ENCODE measurements at places on chromosomes 11 and 22.

DNA sequence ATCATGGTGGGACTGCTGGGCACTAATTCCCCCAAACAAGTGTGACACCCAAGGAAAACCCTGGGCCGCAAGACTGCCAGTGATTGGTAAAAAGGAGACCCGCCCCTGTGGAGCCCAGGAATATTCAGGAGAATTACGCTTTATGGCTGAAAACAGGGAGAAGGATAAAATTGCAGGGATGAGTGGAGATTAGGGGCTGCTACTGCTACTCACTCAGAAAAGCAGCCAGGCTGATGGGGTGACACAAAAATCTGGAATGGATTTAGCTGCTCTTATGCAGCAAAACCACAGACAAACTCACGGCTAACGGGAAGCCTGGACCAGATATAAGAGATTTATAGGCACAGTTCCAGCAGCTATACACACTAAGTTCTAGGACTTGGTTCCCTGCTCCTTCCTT, 4.4 kb upstream of the FBXO3 start:
- DNase-seq, result no peak

DNA sequence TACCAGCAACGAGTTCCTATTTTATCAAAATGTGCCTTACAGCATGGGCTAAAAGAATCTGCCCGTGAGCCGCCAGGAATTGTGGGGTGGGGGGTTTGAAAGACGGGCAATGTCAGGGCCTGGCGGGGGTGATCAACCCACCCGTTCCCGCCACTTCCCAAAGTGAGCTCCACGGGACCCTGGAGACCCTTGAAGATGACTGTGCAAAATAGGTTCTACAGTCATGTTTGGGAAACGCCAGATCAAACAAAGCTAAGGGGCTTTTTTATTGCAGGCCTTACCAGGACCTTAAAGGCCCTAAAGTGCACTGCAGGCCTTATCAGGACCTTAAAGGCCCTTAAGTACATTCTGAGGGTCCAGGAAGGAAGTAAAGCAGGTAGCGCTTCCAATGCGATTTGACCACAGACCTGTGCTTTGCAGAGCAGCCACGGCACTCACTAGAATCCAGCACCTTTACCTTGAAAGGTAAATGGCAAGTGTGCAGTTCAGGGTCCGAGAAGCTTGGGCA, 404.1 kb downstream of the SHANK2 start:
- DNase-seq, result no peak

GRCh38 chr11:3861683-3862082, 6.2 kb downstream of the STIM1 start:
- no peak for DNase-seq

DNA sequence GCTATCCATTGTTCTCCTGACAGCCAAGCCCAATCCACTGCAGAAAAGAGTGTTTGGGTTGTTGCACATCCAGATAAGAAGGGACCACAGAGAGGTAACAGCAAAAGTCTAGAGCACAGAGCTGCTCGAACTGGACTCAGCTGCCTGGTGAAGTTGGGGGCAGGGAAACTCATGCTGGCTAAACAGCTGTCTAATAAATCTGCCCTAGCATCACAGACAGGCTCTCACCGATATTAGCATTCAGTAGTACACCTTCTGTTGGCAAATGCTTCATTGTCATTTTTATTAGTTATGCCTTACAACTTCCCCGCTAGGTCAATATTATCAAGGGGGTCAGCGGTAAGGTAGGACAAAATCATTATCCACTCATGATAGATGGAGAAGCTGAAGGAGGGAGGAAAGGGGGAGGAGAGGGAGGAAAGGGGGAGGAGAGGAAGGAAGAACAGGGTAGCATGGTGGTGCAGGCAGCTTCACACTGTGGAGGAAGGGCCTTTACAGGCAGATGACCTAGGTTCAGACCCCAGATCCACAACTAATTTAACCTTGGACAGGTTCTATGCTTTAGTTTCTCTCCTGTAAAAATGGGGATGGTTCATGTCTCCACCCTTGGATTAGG, 102.7 kb downstream of the LARGE1 start:
- no peak for DNase-seq

DNA sequence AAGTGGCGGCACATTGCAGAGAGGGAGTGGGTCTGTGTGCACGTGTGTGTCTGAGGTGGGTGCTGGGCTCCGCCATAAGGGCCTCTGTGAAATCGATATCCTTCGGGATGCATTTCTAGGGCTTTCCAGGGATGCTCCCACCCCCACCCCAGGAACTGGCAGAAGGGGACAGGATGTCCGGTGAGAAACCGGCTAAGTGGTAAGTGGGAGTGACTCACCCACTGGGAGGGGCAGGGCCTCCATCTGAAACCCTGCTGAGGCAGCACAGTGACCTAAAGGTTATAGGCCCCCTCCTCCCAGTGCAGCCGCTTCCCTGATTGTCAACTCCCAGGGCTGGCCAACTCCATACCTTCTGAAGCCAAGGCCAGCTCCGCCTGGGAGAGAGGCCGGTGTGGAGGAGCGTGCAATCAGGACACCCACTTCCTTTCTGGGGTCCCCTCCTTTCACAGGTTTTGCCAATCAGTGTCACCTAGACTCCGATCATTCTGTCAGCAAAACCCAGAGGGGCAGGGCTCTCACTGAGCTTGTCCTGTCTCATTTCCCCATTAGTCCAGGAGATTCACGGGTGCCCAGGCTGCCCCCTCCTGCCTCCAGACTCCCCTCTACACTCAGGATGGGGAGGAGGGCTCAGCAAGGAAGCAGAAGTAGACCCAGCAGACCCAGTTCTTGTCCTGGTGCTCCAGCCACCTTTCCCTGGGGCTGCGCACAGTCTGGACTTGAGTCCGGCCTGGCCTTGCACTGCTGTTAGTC, 44.5 kb downstream of the NECTIN1 start:
- no peak for DNase-seq

DNA sequence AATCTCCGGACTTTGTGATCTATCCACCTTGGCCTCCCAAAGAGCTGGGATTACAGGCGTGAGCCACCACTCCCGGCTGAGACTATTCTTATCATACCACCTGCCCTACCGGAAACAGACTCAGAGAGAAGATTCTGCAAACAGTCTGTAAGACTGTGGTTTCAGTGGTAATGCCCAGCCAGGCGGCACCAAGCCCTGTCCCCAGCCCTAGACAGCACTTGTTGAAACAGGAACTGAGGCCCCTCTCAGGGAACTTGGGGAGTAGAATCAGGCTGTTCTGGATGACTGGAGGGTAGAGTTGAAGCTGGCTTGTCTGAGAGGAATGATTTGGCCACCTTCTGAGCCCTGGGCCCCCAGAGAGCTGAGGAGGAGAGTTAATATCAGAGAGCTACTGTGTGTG, 1.3 kb upstream of the INSC start:
- DNase-seq, result peak; percentile 33

GRCh38 chr11:127496165-127496564, 495.6 kb upstream of the KIRREL3 start:
- DNase-seq, result no peak

- no peak for DNase-seq
Measured at GRCh38 chr22:20868025-20868962, 9.5 kb downstream of the SNAP29 start.

Data from GM12892 (cell line).